Activated T-helper 1 cell treated with anti-CD3 and anti-CD28 coated beads, Interleukin-2, amount 50 U/mL, for 16 hours (primary cell): ENCODE measurements at places on chromosomes 3 and 15.

DNA sequence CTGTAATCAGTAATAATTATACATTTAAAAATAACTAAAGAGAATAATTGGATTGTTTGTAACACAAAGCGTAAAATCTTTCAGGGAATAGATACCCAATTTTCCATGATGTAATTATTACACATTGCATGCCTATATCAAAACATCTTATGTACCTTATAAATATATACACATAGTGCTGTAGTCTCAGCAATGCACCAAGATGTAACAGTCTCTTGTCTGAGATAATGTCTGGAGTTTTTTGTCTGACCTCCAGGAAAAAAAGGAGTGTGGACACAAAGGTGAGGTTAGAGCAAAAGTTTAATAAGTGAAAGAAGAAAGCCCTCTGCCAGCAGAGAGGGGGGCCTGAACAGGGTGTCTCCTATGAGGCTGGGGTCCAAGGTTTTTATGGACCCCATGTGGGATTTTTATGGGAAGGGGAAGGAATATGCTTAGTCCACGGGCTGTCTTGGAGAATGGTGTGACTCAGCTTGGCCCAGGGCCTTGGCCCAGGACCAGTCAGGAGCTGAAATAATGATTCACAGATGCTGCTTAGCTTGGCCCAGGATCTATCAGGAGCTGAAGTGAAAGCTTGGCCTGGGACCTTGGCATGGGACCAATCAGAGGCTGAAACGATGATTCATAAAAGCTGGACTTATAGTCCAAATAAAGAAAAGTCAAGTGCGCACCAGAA, 545.0 kb downstream of the ZPLD1 start:
- no peak for DNase-seq

DNA sequence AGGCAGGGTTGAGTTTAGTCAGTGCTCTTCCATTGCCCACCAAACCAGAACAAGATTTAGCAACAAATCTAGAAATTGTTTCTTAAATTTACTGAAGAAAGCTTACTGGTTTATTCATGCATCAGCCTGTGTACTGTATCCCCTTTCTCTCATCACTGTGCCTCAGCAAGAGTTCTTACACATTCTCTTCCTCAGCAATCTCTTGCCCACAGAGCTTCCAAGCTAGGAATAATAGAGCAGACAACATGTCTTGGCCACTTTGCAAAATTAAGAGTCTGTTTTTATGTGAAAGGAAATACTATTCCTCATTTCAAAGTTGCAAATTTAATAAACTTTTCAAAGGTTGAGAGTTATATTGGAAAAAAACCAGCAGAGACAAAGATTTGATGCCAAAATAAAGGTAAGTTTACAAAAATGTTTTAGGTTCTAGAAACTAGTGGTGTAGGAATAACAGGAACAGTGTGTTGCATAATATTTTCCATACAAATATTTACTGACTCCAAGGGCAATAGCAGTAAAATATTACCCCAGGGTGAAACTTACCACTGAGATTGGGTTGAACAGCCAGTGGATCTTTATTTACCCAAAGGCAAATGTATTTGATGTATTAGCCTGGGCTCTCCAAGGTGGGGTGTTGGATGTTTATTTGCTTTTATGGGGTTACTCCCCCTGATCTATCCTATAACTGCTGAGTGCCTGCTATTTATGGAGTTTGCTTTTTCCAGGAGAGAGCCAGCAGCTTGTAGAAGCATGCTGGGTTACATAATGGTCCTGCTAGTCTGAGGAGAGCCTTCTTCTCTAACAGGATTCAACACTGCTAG, 276.7 kb downstream of the ADAMTSL3 start:
- DNase-seq, result no peak

- no peak for DNase-seq
These were observed 40.3 kb upstream of the TFRC start for GRCh38 chr3:196122021-196122687.

DNA sequence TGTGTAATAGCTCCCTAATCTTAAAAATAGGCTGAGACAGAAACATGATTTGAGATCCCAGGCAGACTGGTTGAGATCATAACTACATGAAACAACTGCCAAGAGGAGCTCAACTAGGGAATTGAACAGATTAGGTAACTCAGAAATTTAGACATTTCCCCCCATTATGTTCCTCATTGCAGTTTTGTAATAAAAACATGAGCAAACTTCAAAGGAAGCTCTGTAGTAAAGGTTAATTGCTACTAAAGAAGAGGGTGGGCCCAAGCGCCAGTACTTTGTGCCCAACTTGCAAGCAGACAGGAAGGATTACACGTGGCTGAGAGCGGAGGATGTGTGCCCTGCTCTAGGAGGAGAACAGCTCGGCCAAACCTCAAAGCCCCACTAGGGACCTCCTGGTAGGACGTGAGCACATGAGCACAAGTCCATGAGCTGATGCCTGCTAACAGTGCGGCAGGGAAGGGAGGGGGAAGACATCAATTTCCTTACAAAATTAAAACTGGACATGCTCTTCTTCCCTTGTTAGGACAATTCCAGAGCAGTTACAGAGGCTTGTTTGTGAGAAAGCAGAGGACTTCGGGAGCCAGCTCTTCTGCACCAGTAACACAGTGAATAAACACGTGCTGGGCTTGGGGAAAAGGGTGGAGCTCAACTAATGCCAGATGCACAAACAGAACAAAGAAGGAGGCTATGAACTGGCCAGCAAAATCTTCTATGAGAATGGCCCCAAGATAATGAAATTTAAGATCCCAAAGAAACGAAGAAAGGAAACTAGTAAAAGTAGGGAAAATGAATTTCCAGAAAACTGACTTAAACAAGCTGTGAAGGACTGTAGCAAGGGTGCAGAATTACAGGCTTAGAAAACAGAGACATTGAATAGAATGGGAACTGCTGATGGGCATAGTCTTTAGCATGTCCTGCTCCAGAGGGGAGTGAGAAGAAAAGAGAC, 275.5 kb downstream of the MECOM start:
- no peak for DNase-seq

DNA sequence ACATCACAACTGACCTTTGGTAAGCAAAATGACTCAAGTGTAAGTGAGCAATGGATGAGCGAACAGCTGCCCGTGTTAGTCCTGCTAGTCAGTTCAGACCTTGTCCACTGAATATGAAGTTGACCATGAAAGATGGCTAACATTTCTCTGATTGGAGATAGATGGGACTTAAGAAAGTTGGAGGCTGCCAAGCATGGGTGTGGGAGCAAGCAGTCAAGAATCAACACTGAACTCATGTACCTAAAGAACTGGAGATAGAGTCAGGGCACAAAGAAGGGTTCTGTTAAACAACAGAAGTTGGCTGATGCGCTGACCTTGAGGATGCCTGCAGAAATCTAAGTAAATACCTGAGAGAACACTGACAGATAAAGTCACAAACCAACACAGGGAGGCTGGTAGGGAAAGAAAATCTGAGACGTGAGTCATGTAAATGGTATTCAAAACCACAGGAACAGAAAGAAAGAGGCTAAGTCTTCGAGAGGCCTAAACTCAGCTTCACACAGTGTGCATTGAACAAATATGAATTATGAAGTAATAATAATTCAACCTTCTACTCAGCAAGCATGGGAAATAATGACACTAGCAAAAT, 30.7 kb upstream of the ANPEP start:
- no peak for DNase-seq

DNA sequence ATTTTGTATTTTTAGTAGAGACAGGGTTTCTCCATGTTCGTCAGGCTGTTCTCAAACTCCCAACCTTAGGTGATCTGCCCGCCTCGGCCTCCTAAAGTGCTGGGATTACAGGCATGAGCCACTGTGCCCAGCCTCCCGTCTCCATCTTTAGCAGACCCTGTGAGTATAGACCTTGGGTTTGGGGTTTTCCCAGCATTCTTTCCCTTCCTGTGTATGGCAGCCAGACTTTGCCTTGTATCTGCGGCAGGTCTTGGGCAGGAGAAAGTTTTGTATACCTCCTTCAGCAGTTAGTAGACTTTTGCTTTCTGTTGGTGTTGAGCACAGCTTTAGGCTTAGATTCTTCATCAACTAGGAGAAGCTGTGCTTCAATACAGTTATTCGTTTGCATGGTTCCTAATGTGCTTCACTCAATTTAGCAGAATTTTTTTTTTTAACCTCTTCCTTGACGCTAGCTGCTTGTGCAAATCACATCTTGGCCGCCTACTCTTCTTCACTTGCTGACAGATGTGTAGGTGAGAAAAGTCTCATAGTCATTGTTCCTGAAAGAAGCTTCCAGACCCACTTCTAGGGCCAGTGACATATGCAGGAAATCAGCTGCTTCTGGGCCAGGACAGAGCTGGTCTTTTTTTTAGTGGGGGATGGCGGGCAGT, 38.4 kb downstream of the MAP2K1 start:
- DNase-seq, result no peak
